ENCODE measurements at places on chromosomes 7 and 10. TPM values are rescaled to one million over a fixed set of nuclear protein-coding genes. Genes with fewer than 3 reads are reported as not detected.

ANKMY2 gene
- total RNA-seq = 25.1 TPM

CARD11 gene
- total RNA-seq = 0.42 TPM

HOXA11 gene
- total RNA-seq = not detected

GPR26 gene
- not detected for total RNA-seq

KNDC1 gene
- total RNA-seq = 0.34 TPM

ABI1 gene
- total RNA-seq = 26.7 TPM

AKR1B15 gene
- not detected for total RNA-seq

SLC39A12 gene
- not detected for total RNA-seq

ZNF117 gene
- 9.4 TPM for total RNA-seq

AQP1 gene
- 244 TPM for total RNA-seq

OR6V1 gene
- total RNA-seq = not detected

HNRNPA2B1 gene
- 330 TPM for total RNA-seq

NEURL1 gene
- total RNA-seq = 0.39 TPM

PALD1 gene
- 4.4 TPM for total RNA-seq

DDC gene
- total RNA-seq = not detected

VIPR2 gene
- total RNA-seq = 8.5 TPM

ASZ1 gene
- total RNA-seq = not detected

PRPS1L1 gene
- not detected for total RNA-seq

FXYD4 gene
- not detected for total RNA-seq

AGMO gene
- total RNA-seq = 0.62 TPM

C1QL3 gene
- not detected for total RNA-seq

CALCR gene
- total RNA-seq = 0.08 TPM

MALRD1 gene
- 2.2 TPM for total RNA-seq

FAM241B gene
- total RNA-seq = 3.7 TPM

UCMA gene
- not detected for total RNA-seq

APBB1IP gene
- total RNA-seq = 18.4 TPM

AS3MT gene
- 8.7 TPM for total RNA-seq

ZNF3 gene
- 14.6 TPM for total RNA-seq

NCF1 gene
- total RNA-seq = 1.9 TPM

CALY gene
- total RNA-seq = not detected

XRCC2 gene
- 1.4 TPM for total RNA-seq

CPED1 gene
- total RNA-seq = 27.0 TPM

NME8 gene
- total RNA-seq = not detected

MAD1L1 gene
- 24.9 TPM for total RNA-seq

CLRN3 gene
- not detected for total RNA-seq

PLEKHS1 gene
- not detected for total RNA-seq

PCBD1 gene
- total RNA-seq = 116 TPM

ENTPD1 gene
- 18.5 TPM for total RNA-seq

PRRT4 gene
- total RNA-seq = 7.1 TPM

OR9A2 gene
- total RNA-seq = not detected

GPNMB gene
- 134 TPM for total RNA-seq

CPN1 gene
- not detected for total RNA-seq

ARMC3 gene
- total RNA-seq = not detected

MLXIPL gene
- total RNA-seq = 29.1 TPM

GPR146 gene
- total RNA-seq = 9.0 TPM

SNCG gene
- 27.8 TPM for total RNA-seq

EEPD1 gene
- 5.2 TPM for total RNA-seq

HACD1 gene
- 151 TPM for total RNA-seq
